Right cardiac atrium (tissue), 5 donors: ENCODE measurements at places on chromosomes 6 and 20.

GRCh38 chr20:24468401-24469115 lies 871 bp upstream of the SYNDIG1 start:
- no peak for DNase-seq

DNA sequence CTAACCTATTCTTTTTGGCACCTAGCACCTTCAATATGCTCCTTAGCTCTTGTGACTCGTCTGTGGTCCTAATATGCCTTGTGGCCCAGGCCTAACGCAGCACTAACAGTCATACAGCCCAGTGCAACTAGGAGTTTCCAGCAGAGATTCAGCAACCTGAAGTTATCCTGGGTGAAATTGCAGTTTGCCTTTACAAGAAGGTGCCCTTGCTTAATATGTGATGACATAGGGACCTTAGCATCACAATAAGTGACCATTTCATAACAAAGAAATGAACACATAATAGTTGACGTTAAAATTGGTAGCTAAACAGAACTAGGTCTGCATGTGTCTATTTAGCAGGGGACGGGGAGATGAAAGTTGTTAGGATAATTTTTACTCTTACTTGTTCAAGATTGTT lies 10.1 kb downstream of the FIG4 start:
- no peak for DNase-seq

GRCh38 chr20:32482442-32483261 lies 102.5 kb downstream of the NOL4L start:
- peak; percentile 84 for DNase-seq

DNA sequence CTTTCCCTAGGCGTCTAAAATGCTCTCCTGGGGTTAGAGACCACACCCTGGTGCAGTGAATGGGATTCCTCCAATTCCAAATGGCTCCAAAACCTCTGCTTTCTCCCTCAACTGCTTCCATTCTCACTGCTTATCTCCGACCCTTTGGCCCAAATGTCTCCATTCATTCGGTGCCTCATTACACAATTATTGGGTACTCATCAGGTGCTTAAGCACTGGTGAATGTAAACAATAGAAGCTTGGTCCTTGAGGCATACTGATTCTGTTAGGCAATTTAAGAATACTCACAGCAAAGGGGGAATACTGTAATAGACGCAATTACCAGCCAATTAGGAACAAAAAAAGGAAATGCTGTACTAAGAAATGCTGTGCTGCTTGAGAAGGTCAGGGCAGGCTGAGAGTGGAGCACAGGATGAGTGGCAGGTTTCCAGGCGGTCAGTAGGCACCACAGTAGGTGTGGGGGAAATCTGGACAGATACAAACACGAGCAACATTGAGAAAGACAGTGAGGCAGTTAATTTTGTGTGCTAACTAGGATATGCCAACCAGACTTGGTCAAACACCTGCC lies 23.0 kb downstream of the GMDS start:
- no peak for DNase-seq

DNA sequence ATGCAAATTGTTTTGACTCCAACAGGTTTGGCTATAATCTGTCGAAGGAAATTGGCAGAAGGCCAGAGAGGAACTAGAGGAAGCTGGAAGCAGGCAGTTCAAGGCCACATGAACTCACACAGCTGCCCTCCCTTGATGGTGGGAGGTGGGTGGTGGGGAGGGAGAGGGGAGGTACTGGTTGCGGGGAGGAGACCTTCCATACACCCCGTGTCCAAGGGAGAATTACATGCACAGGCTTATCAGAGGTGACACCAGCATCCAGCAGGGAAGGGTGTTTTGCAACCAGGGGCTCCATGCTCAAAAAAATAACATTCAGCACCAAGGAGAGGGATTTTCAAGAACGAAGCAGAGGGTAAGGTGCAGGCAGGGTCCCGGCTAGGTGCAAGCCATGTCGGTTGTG lies 9.1 kb downstream of the PRND start:
- DNase-seq = no peak

- no peak for DNase-seq
Observed at GRCh38 chr6:112576423-112576822, 229.3 kb downstream of the RFPL4B start.

DNA sequence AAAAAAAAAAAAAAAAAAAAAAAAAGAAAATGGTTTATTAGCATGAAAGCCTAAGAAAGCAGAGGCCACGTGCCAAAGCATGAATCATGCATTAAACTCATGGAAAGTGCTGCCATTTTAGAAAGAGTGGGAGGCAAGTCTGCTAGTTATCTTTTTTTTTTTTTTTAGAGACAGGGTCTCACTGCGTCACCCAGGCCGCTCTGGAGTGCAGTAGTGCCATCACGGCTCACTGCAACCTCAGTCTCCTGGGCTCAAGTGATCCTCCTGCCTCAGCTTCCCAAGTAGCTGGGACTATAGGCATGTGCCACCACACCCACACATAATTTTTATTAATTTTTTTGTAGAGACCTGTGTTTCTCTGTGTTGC lies 5.2 kb downstream of the VWA7 start:
- no peak for DNase-seq

GRCh38 chr20:23114018-23114417 lies 27.9 kb upstream of the CD93 start:
- DNase-seq = peak; percentile 76

DNA sequence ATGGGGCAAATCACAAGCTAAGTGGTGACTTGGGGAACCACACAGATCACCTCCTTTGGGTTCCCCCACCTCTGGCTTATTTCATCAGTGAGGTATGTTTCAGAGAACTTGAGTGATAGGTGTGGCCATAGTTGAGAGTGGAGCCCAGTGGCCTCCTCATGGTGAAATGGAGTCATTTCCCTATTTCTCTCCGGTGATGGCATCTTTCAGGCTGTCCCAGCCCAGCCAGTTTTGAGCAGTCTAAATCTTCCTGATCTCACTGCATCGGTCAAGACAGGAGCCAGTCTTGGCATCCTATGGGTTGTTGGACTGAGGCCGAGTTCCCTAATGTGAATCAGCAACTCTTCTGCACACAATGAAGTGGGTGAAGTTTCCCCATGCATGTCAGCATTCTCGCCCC lies 132.4 kb downstream of the EYA2 start:
- DNase-seq = no peak

DNA sequence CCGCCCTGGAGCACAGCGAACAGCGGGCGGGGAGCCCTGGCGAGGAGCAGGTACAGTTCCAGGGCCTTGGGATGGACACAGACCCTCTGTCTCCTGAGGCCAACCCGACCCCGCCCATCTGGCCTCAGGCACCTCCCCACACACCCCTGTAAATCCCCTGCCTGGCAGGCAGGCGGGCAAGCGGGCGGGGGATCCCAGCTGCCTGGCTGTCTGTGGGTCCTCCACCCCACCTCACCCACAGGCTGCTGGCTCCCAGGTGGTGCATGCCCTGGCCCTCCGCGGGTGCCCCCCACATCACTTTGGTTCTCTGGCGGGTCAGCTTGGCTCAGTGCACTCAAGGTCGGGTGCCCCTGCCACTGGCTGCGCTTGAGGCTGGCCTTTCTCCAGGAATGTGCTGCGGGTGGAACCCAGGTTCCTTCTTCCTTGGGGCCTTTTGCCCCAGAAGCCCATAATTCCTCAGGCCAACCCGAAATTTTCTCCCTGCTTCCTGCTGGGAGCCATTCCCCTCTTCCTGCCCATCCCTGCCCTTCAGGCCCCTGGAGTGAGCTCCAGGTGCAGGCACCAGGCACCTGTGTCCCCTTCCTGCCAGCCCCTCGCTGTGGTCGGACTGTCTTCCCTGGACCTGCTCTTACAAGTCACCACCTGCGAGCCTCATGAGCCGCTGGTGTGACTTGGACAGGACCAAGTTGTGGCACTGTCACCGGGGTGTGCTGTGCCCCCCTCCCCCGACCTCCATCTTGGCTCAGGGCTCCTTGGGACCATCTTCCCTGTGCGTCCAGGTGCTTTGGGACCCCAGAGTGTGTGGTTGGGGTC lies 5.3 kb upstream of the TNFRSF6B start:
- peak; percentile 69 for DNase-seq

DNA sequence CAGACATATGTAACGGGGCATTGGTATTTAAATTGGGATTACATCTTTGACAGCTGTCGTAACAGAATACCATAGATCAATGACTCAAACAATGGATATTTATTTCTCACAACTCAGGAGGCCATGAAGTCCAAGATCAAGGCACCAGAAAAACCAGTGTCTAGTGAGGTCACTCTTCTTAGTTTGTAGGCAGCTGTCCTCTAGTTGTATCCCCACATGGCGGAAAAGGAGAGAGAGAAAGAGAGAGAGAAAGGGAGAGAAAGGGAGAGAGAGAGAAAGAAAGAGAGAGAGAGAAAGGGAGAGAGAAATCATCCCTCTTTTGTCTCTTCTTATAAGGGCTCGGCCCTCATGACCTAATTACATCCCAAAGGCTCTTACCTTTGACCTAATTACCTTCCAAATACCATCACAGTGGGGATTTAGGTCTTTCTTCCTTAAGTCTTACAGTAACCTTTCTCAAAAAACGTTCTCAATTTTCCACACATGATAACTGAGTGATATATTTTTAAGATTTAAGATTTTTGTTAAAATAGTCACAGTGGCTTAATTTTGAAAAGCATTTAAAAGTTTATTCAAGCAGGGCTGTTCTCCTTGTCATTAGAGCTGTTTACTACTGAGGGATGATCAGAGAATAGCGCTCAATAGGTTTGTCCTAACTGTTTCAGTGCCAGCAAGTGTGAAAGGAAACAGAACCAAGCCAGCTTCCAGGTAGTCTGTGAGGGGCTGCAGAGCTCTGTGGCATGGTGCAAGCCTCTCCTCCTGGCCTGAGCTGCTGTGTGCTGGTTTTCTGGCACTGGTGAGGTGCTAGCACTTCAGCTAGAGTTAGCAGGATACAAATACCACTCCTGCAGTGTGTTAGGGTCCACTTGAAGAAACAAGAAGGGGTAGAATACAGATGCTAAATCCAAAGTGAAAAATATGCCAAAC lies 79.0 kb downstream of the IMPG1 start:
- DNase-seq = no peak

DNA sequence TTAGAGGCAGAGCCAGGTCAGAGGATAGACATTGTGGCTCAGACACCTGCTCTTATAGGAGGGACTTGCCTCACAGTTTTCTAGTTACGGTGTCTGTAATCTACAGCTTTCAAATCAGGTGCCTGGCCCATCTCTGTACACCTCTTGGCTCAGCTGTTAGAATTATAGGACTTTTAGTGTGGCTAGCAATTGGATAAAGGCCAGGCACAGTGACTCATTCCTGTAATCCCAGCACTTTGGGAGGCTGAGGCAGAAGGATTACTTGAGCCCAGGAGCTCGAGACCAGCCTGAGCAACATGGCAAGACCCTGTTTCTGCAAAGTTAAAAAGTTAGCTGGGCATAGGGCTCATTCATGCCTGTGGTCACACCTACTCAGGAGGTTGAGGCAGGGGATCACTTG lies 20.0 kb downstream of the BRPF3 start:
- no peak for DNase-seq
